ENCODE measurements at places on chromosomes 2 and 18.

GRCh38 chr2:178282075-178282815 lies 87.9 kb downstream of the OSBPL6 start:
- DNase-seq, result no peak

DNA sequence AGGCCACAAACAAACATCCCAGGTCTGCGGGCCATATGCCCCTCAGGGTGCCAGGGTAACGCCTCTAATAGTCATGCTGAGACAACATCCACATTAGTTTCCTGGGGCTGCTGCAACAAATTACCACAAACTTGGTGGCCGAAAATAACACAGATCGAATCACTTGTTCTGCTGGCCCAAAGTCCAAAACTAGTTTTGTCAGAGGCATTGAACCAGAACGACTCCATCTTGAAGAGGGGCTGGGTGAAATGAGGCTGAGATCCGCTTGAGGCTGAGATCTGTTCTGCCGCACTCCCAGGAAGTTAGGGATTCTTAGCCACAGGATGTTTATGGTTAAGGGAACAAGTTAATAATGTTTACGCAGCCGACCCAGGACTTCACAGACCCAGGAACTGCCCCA lies 66.7 kb downstream of the COPS8 start:
- DNase-seq, result no peak

DNA sequence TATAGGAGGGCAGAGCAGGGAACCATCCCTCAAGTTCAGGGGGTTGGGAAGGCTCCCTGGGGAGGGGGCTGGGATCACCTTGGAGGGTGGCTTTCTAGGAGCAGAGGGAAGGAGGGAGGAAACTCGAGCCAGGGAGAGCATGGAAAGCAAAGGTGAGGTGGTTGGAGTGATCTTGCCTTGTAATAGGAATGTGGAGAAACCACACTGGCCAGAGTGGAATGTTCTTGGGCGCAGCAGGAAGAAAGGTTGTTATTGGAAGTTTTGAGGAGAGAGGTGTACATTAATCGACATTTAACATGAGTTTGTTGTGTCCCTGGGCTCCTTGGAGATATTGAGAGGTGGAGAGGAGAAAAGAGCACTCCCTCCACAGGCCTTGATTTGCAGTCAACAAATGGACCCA lies 272.2 kb downstream of the PRKCE start:
- no peak for DNase-seq

- no peak for DNase-seq
These were observed 334.5 kb downstream of the PIK3C3 start for GRCh38 chr18:42289526-42289925.

- no peak for DNase-seq
These were observed 15.6 kb downstream of the PDE6D start for GRCh38 chr2:231765496-231765929.

Measured in 8988T (cell line).